ENCODE measurements at places on chromosomes 1 and 21.

GRCh38 chr1:230496451-230496850 is 70.3 kb upstream of the PGBD5 start:
- no peaks in the 10 kb centered on the region for H3K27me3 ChIP-seq
- no peak overlapping the region for H3K27ac ChIP-seq
- no peak for DNase-seq
- no peaks in the 10 kb centered on the region for H3K36me3 ChIP-seq
- peaks cover 8% of the 10 kb centered on the region for H3K4me1 ChIP-seq

- DNase-seq, result no peak
- H3K27me3 ChIP-seq, result peaks cover 7% of the 10 kb centered on the region
- H3K4me1 ChIP-seq, result peaks cover 4% of the 10 kb centered on the region
- H3K27ac ChIP-seq, result no peak overlapping the region
- no peak overlapping the region for H3K4me3 ChIP-seq
Measured at GRCh38 chr1:216710055-216710454, 13.2 kb downstream of the ESRRG start.

- no peak overlapping the region for H3K4me3 ChIP-seq
- DNase-seq, result no peak
- no peak overlapping the region for H3K27ac ChIP-seq
- H3K4me1 ChIP-seq, result peaks cover 9% of the 10 kb centered on the region
- H3K27me3 ChIP-seq, result no peaks in the 10 kb centered on the region
Measured at GRCh38 chr21:31133243-31133830, 95.1 kb upstream of the KRTAP19-8 start.

GRCh38 chr21:36567216-36567885 is 87.4 kb upstream of the CLDN14 start:
- no peak overlapping the region for H3K27ac ChIP-seq
- H3K4me1 ChIP-seq, result peaks cover 3% of the 10 kb centered on the region
- no peaks in the 10 kb centered on the region for H3K36me3 ChIP-seq
- H3K4me3 ChIP-seq, result no peak overlapping the region
- DNase-seq, result no peak

- no peaks in the 10 kb centered on the region for H3K27me3 ChIP-seq
- no peak overlapping the region for H3K4me3 ChIP-seq
- H3K4me1 ChIP-seq, result peaks cover 51% of the 10 kb centered on the region
- no peak for DNase-seq
- no peak overlapping the region for H3K27ac ChIP-seq
Measured at GRCh38 chr1:41423511-41424191, 60.8 kb downstream of the EDN2 start.

DNA sequence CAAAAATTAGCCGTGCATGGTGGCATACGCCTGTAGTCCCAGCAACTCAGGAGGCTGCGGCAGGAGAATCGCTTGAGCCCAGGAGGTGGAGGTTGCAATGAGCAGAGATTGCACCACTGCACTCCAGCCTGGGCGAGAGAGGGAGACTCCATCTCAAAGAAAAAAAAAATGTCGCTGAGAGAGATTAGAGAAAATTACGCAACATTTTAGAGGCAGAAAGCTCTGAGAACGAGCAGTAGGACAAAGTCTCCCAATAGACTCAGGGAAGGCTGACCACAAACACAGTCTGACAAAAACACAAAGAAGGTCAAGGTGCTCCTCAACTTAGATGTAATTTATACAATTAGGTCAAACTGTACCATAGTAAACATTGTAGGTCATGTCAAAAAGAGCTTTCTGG is 367.6 kb upstream of the ZRANB2 start:
- no peaks in the 10 kb centered on the region for H3K27me3 ChIP-seq
- no peak overlapping the region for H3K27ac ChIP-seq
- H3K4me1 ChIP-seq, result no peaks in the 10 kb centered on the region

- peak overlapping the region; percentile 94 for H3K27ac ChIP-seq
- H3K4me3 ChIP-seq, result peak overlapping the region; percentile 74
Measured at GRCh38 chr1:206686478-206687249, 2.0 kb downstream of the MAPKAPK2 start.

Measured in spinal cord (tissue), 10 donors.